AG10803 (cell line): ENCODE measurements at places on chromosomes 4 and X.

- no peak for DNase-seq
These were observed 12.2 kb upstream of the DUSP9 start for GRCh38 chrX:153634832-153635231.

DNA sequence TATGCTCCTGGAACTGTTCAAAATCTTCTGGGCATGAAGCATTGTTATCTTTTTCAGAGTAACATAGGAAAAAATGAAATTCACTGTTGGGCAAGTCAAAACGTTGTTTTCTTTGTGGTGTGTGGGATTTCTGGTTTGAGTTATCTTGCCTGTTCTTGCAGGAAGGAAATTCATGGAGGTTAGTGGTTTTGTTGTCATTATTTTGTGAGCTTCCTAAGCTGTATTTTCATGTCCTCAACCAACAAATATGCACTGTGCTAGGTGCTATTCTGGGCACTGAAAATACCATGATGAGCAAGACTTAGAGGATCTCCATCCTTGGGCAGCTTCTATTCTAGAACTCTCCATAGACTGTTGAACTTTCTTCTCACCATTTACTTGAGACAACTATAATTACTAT, 16.9 kb downstream of the SPINK2 start:
- DNase-seq, result peak; percentile 60

- DNase-seq, result no peak
These were observed 115.7 kb upstream of the GATB start for GRCh38 chr4:151876381-151876988.

DNA sequence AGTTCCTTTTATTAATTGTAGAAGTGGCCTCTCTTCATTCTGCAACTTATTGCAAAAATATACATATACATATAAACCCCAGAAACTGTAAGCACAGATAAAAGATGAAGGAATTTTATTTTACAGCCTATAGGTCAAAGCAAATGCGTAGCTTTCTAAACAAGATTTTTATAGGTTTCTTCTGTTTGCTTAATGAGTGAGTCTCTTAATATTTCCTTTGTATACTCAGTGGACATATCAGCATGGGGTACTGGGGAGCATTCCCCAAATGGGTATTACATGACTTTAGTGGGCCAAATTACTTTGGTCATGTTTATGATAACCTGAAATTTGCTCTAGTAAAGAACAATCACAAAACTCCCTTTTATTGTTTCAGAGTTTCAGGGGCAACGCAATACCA, 1698.6 kb upstream of the IGFBP7 start:
- DNase-seq, result no peak

DNA sequence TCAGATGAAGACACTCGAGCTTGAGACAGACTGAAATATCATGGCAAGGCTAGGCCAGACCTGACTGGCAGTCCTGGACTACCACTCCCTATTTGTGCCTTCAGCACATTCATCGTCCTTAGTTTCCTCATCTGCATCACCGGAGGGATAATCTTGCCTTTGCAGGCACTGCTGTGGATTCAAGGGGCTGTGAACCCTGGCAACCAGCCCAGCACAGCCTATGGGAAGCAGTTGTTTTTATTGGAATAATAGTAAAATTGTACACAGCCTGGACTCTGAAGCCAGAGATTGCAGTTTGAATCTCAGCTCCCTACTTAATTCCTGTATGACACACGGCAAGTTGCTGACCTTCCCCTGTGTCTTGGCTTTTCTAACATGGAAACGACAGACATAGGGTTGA, 161.0 kb downstream of the NSUN7 start:
- DNase-seq, result no peak

- DNase-seq, result no peak
These were observed 1.3 kb downstream of the ASB12 start for GRCh38 chrX:64229154-64229553.
